ENCODE measurements at places on chromosomes 13 and 19.

DNA sequence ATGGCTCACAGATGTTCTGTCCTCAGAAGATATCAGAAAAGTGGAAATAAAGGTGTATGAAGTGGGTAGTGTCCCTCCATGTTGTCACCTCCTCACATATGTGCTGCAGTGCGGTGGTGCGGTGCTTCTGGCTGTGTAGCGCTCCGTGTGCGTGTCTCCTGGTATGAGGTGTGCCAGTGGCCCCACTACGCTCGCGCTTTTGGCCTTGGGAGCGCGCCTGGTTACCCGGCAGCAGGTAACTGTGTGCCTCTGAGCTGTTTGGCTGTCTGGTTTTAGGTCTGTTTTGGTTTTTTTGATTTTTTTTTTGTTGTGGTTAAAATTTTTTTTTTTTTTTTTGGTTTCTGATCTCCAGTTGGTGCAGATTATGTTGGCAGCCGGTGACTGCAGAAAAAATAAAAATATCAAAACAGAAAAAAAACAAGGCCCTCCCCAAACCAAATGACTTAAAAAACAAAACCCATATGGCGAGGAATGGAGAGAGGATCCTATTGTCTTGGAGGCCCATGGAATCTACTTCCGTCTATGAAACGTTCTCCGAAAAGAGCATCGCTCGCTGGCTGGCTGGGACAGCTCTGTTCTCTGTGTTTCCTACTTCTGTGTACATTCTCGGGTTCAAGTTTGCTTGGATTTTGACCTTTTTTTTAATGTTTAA lies 7.9 kb downstream of the HNRNPL start:
- no peak for DNase-seq

- DNase-seq, result peak; percentile 82
Observed at GRCh38 chr19:37007587-37008220, 70.5 kb upstream of the ZNF420 start.

- no peak for DNase-seq
Observed at GRCh38 chr13:43783820-43784219, 3.0 kb downstream of the ENOX1 start.

DNA sequence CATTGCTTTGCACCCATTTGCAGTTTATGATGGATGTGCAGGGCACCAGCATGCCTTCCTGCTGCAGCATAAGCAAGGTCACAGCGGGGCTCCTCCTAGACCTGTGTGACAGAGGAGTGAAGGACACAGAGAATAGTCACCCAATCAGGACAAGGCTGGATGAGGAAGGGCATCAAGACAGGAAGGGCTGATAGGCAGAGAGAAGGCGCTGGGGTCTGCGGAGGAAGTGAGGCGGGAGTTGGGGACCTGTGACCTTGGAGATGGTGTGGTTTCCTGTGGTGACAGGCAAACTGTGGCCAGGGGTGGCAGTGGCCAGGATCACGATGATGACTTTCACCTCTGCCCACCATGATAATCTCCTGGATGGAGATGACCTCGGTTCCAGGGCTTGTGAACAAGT lies 16.4 kb upstream of the KCTD15 start:
- DNase-seq, result no peak

DNA sequence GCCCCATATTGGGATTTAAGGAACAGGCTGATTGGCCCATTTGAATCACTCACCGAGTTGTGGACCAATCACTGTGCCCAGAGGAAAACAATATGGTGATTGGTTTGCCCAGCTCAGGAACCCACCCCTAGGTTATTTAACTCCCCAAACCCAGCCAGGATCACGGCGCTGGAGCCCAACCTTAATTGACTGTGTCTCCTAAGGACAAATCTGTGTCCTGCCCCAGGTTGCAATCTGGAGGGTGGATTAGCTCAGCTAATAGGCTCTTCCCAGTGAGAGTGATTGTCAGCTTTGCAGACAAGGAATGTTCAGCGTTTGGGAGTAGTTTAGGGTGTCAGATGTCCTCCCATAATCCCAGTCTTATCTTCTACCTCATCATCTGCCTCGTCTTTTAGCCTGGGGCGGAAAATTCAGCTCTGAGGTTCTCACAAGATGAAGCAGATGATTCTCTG lies 3.5 kb upstream of the ZNF358 start:
- DNase-seq, result no peak

GRCh38 chr19:58563034-58563573 lies 4.7 kb upstream of the UBE2M start:
- DNase-seq, result no peak

GRCh38 chr19:46224773-46225172 lies 4.8 kb upstream of the IGFL1 start:
- no peak for DNase-seq

DNA sequence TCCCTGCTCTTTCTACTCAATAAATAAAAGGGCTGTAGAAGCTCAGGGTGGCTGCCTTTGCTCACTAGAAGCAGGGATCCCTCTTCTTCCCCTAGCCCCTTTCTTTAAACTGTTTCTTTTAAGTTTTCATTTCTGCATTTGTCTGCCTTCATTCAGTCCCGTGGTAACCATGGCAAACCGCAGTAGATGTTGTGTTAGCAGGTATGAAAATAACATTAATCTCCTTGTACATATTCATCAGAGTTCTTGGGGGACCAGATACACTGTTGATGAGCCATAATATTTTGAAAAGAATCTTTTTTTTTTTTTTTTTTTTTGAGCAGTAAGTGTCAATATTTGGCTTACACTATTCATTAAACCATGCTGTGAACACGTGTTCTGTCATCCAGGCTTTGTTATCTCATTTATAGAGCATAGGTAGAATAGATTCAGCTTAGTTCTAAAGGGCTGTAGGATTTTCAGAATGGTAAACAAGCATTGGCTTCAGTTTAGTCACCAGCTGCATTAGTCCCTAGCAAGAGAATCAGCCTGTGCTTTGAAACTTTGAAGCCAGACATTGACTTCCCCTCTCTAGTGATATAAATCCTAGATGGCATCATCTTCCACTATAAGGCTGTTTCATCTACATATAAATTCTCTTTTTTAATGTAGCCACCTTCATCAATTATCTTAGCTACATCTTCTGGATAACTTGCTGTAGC lies 59.4 kb upstream of the SPRY2 start:
- no peak for DNase-seq

DNA sequence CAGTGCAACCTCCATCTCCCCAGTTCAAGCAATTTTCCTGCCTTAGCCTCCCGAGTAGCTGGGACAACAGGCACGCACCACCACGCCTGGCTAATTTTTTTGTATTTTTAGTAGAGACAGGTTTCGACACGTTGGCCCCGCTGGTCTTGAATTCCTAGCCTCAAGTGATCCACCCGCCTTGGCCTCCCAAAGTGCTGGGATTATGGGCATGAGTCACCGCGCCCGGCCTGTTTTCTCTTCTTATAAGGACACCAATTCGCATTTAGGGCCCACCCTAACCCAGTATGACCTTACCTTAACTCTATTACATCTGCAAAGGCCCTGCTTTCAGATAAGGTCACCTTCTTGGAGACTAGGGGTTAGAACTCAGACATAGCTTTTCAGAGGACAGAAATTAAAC lies 35.1 kb downstream of the TMEM161A start:
- no peak for DNase-seq

GRCh38 chr13:44409595-44409994 lies 36.0 kb downstream of the SERP2 start:
- no peak for DNase-seq

Measured in NCI-H2029 treated with DMSO at 0.1 percent for 48 hours (cell line).